ENCODE measurements at places on chromosomes 2 and 18. TPM values are rescaled to one million over a fixed set of nuclear protein-coding genes. Genes with fewer than 3 reads are reported as not detected.
A peak's percentile ranks its signal among the peaks of the same experiment; 100 is the strongest.

GRCh38 chr2:198523710-198524109 is 719.3 kb downstream of the PLCL1 start:
- H3K4me3 ChIP-seq: no peak overlapping the region
- H3K36me3 ChIP-seq: no peaks in the 10 kb centered on the region
- H3K27me3 ChIP-seq: no peaks in the 10 kb centered on the region
- H3K4me1 ChIP-seq: no peaks in the 10 kb centered on the region

GRCh38 chr2:169542433-169542832 is 31.2 kb downstream of the FASTKD1 start:
- H3K27ac ChIP-seq: no peak overlapping the region
- H3K4me1 ChIP-seq: no peaks in the 10 kb centered on the region
- DNase-seq: no peak
- H3K27me3 ChIP-seq: no peaks in the 10 kb centered on the region
- no peak overlapping the region for H3K4me3 ChIP-seq

- H3K27ac ChIP-seq: no peak overlapping the region
- H3K4me1 ChIP-seq: peaks cover 4% of the 10 kb centered on the region
- H3K27me3 ChIP-seq: peaks cover 7% of the 10 kb centered on the region
- no peak overlapping the region for H3K4me3 ChIP-seq
- DNase-seq: no peak
Measured at GRCh38 chr2:238294393-238295143, 6.2 kb upstream of the PER2 start.

GRCh38 chr2:23478933-23479683 is 94.1 kb downstream of the KLHL29 start:
- H3K4me3 ChIP-seq: no peak overlapping the region
- DNase-seq: no peak
- no peaks in the 10 kb centered on the region for H3K36me3 ChIP-seq
- no peak overlapping the region for H3K27ac ChIP-seq

DNA sequence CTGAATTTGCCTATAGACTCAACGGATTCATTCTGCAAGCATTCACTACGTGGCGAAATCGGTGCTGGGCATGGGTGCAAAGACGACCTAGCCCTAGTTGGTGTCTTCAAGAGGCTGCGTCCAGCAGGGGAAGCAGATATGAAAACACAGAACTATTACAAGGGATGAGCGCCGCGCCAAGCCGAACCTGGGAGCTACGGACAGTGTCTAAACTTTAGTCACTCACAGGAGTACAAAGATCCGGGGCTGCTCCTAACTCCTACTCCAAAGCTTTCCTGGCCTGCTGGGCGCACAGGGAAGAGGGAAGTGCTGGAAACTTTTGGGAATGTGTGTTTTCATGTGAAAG is 732 bp upstream of the ANXA4 start:
- peaks cover 41% of the 10 kb centered on the region for H3K4me1 ChIP-seq
- DNase-seq: peak; percentile 49
- H3K27me3 ChIP-seq: no peaks in the 10 kb centered on the region
- H3K27ac ChIP-seq: peak overlapping the region; percentile 94
- H3K36me3 ChIP-seq: no peaks in the 10 kb centered on the region

DNA sequence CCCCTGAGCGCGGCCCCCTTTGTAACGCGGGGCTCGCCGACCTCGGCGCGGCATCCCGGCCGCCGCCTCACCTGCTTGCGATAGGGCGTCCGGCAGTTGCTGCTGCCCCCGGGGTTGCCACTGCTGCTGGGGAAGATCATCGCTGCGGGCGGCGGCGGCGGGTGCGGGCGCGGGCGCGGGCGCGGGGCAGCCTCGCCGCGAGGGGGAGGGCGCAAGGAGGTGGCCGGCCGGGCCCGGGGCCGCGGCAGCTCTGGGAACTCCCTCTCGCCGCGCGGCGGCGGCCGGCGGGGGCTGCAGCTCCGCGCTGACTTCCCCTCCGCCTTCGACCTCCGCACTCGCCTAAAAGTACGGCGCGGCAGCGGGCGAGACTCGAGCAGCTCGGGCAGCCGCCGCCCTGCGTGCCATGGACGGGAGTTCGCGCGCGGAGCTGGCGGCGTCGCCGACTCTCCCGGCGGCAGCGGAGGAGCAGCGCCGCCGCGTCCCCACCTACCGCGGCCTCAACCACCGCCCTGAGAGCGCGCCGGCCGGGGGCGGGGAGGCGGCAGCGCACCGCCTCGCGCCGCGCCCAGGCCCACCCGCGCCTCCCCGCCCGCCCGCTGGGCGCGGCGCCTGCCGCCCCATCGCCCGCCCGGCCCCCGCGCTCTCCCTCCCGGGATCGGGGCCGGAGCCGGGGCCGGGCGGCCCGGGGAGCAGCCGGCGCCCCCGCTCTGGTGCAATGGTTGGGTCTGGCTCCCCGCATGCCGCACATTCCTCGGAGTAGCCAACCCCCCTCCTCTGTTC is 86.0 kb downstream of the RBMS1 start:
- H3K27ac ChIP-seq: peak overlapping the region; percentile 96
- peaks cover 6% of the 10 kb centered on the region for H3K4me1 ChIP-seq
- no peaks in the 10 kb centered on the region for H3K36me3 ChIP-seq
- no peaks in the 10 kb centered on the region for H3K27me3 ChIP-seq
- peak; percentile 74 for DNase-seq

GRCh38 chr2:8437228-8437948 is 244.5 kb upstream of the ID2 start:
- H3K27ac ChIP-seq: no peak overlapping the region
- DNase-seq: no peak
- H3K4me3 ChIP-seq: no peak overlapping the region
- H3K27me3 ChIP-seq: no peaks in the 10 kb centered on the region
- peaks cover 11% of the 10 kb centered on the region for H3K4me1 ChIP-seq

DNA sequence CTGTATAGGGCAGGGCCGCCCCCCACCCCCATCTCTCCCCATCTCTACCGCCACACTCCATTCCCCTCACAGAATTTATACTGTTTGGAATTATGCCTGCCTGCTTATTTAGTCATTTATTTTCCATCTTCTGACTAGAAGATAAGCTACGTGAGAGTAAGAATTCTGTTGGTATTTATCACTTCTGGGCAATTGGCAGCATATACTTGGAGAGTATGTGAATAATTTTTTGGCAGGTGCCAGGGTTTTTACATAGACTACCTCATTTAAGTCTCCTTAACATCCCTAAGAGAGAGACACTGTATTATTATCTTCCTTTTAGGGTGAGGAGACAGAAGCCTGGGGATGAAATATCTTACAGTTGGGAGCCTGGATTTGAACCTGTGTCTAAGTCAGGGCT is 45.0 kb downstream of the SLC4A1AP start:
- no peak overlapping the region for H3K4me3 ChIP-seq
- peaks cover 51% of the 10 kb centered on the region for H3K4me1 ChIP-seq
- no peak for DNase-seq

- H3K4me1 ChIP-seq: no peaks in the 10 kb centered on the region
- DNase-seq: no peak
- no peaks in the 10 kb centered on the region for H3K27me3 ChIP-seq
- no peak overlapping the region for H3K27ac ChIP-seq
Measured at GRCh38 chr18:40738321-40738880, 1216.6 kb upstream of the PIK3C3 start.

GRCh38 chr2:29110916-29111535 is 4.2 kb upstream of the CLIP4 start:
- H3K4me3 ChIP-seq: no peak overlapping the region
- H3K4me1 ChIP-seq: peaks cover 6% of the 10 kb centered on the region
- no peak for DNase-seq
- H3K27ac ChIP-seq: no peak overlapping the region
- no peaks in the 10 kb centered on the region for H3K36me3 ChIP-seq
- no peaks in the 10 kb centered on the region for H3K27me3 ChIP-seq

- H3K27ac ChIP-seq: no peak overlapping the region
- no peak overlapping the region for H3K4me3 ChIP-seq
- H3K36me3 ChIP-seq: no peaks in the 10 kb centered on the region
- no peak for DNase-seq
Measured at GRCh38 chr2:181264441-181264840, 192.7 kb upstream of the ITGA4 start.

GRCh38 chr2:9694661-9695234 is 64.0 kb upstream of the YWHAQ start:
- H3K27me3 ChIP-seq: no peaks in the 10 kb centered on the region
- no peaks in the 10 kb centered on the region for H3K36me3 ChIP-seq
- DNase-seq: no peak
- no peak overlapping the region for H3K4me3 ChIP-seq

DNA sequence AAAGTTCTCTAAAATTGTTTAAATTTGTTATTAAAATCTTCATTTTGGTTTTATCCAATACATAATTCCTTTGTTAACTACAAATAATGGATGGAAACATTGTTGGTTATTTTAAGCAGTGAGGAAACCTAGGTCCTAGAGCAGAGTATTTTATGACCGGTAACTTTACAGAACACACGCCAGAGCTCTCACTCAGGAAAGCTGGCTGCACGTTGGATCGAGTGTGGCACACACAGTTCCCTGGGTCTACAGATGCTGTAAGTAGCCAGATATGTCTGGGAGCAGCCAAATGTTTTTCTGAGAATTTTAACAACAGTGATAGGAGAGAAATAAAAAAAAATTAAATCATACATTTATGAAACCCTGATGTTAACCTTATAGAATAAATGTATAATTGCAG is 264.4 kb downstream of the ZNF407 start:
- no peak overlapping the region for H3K4me3 ChIP-seq
- H3K36me3 ChIP-seq: no peaks in the 10 kb centered on the region
- DNase-seq: peak; percentile 29

GRCh38 chr18:22559414-22560274 is 141.9 kb upstream of the CTAGE1 start:
- DNase-seq: peak; percentile 79
- peak overlapping the region; percentile 96 for H3K27ac ChIP-seq
- H3K27me3 ChIP-seq: no peaks in the 10 kb centered on the region
- no peaks in the 10 kb centered on the region for H3K36me3 ChIP-seq

DNA sequence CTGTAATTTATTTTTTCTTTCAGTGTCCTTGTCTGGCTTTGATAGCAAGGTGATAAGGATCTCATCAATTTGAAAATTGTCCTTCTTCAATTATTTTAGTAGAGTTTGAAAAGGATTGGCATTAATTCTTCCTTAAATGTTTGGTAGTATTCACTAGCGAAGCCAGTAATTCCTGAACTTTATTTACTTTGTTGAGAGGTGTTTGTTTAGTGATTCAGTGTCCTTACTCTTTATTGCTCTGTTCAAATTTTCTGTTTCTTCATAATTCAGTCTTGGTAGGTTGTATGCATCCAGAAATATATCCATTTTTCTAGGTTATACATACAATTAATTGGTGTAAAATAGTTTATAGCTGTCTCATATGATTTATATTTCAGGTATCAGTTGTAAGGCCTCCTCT is 676.7 kb upstream of the POU3F3 start:
- H3K27me3 ChIP-seq: no peaks in the 10 kb centered on the region
- no peaks in the 10 kb centered on the region for H3K36me3 ChIP-seq
- no peak overlapping the region for H3K27ac ChIP-seq
- no peak for DNase-seq

- no peak for DNase-seq
- no peak overlapping the region for H3K27ac ChIP-seq
- H3K36me3 ChIP-seq: no peaks in the 10 kb centered on the region
- no peak overlapping the region for H3K4me3 ChIP-seq
- no peaks in the 10 kb centered on the region for H3K4me1 ChIP-seq
Measured at GRCh38 chr2:116224610-116225009, 1589.9 kb upstream of the DDX18 start.

DNA sequence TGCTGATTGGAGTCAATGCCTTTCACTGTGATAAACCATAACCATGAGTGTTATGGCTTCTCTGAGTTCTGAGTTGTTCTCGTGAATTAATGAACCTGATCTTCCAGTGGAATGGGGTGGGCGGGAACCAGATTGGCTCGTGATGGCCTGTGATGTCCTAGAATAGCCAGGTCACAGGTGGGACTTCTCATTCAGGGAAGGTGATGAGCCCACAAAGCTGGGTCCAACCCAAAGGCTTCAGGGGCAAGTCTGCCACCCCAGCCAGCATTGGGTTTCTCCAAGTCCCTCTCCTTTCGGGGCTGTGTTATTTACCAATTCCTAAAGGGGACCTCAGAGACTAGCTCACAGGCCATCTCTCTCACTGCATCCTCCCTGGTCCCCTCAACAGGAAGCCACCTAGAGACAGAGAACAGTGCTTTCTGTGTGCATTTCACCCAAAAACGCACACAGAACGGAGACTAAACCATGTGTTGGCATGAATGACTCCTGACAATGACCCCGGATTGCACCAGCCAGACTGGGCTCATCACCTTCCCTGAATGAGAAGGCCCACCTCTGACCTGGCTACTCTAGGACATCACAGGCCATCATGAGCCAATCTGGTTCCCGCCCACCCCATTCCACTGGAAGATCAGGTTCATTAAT is 85.5 kb downstream of the MALT1 start:
- peaks cover 26% of the 10 kb centered on the region for H3K4me1 ChIP-seq
- H3K27me3 ChIP-seq: no peaks in the 10 kb centered on the region
- no peaks in the 10 kb centered on the region for H3K36me3 ChIP-seq
- DNase-seq: no peak

The HOXD13 gene
- polyA plus RNA-seq: not detected

The VWA3B gene
- 0.07 TPM for polyA plus RNA-seq

The GPR55 gene
- not detected for polyA plus RNA-seq

The METAP1D gene
- 7.8 TPM for polyA plus RNA-seq

The NDUFS1 gene
- 53.8 TPM for polyA plus RNA-seq

The VWC2L gene
- polyA plus RNA-seq: not detected

The COLEC12 gene
- polyA plus RNA-seq: 2.8 TPM

The SERPINB11 gene
- polyA plus RNA-seq: not detected

The ITGB6 gene
- polyA plus RNA-seq: 0.73 TPM

The KCNK3 gene
- polyA plus RNA-seq: 3.3 TPM

The RFX8 gene
- polyA plus RNA-seq: 0.44 TPM
